ENCODE measurements at places on chromosomes 3 and 15.

DNA sequence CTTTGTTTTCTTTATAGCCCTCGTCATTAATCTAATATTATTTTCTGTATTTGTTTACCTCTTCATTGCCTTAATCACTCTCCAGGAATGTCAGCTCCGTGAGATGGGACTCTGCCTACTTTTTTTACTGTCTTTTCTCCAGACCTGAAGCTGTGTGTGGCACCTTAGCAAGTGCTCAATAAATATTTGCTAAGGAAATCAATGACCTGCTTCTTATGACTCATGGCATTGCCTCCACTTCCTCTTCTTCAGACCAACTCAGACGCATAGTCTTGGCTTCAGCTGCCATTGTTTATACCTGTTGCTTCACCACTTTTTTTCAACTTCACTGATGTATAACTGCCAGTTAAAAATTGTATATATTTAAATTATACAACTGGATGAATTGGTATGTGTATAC is 218.5 kb upstream of the CMC1 start:
- DNase-seq, result no peak

- DNase-seq, result no peak
These were observed 410.6 kb downstream of the RAP2B start for GRCh38 chr3:153572654-153573053.

- no peak for DNase-seq
These were observed 156.8 kb downstream of the IMPG2 start for GRCh38 chr3:101163554-101163953.

- no peak for DNase-seq
These were observed 35.8 kb upstream of the THRB start for GRCh38 chr3:24530471-24530870.

DNA sequence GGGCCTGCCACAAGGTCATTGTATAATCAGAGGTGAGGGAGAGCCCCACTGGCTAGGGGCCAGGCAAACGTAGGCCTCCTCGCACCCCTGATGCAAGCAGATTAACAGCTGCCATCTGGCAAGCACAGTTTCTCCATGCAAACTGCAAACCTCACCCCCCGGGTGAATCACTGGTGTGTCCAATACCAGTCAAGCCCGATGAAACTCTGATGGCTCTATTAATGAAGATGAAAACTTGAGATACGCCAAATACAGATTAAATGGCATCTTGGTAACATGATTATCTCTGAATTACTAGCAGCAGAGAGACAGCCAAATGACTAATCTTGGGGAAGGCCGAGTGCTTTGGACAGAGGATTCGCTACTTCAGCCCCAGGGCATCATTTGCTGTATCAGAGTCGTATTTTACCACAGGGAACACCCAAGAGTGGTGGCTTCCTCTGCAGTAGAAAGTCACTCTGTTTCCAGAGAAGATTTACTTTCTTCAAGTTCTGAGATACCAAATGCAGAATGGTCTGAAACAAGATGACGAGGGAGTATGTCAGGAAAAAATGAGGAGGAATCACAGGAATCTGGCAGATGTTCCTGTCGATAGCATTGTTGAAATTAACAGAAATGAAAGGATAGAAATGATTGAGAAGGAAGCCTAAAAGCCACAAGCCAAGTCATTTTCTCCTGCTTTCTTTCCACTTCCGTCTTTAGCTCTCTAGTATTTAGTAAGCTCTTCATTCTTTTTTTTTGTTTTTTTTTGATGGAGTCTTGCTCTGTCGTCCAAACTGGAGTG is 96.2 kb upstream of the NR2F2 start:
- peak; percentile 12 for DNase-seq

DNA sequence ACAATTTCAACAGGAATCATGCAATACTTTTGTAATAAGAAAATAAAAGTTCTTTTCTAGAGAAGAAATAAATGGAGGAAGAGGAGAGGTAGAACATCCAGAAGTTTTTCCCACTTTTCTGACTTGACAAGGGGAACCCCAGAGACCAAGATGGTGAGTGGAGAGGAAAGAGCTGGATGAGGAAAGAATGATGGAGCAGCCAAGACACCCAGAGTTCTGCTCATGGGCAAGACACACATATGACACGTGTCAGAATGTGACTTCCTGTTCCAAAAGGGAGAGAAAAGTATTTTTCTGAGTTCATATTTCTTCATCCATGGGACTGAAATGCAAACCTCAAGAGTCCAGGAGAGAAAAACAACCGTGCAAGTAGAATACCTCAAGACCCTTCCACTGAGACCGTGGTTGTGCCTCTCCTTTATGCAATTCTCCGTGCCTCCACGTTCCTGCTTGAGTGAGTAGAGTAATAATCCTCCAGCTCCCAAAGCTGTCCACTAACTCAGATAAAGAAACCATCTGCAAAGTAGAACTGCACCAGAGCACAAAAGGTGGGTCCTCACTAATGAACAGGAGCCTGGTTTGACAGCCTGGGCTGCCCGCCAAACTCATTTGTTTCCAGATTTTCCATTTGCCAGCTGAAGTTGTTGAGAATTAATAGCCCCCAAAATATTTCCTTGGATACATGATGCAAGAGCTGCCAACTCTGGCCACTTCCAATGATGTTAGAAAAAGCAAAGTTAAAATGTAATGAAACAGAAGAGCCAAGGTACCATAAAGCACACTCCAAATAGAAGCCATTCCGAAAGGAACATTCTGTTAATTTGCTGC is 272.6 kb upstream of the IGF1R start:
- DNase-seq, result no peak

DNA sequence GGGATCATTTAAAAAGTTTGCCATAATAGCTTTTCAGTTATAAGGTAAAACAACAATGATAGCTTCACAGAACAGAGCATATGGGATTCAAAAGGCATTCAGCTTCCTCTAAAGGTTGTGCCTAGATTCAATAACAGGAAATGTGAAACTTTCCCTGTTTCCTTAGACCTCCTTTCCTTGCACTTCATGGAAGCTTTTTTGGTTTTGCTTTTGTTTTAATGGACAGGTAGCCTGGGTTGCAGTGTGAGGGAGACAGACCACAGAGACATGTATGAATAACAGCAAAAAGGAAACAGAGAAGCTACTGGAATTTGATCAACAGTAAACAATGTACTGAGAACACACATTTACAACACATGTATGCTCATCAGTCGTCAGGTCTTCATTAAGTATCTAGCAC is 2.3 kb upstream of the TNFAIP8L3 start:
- no peak for DNase-seq

GRCh38 chr15:36644191-36644896 is 64.9 kb downstream of the CDIN1 start:
- DNase-seq, result no peak

DNA sequence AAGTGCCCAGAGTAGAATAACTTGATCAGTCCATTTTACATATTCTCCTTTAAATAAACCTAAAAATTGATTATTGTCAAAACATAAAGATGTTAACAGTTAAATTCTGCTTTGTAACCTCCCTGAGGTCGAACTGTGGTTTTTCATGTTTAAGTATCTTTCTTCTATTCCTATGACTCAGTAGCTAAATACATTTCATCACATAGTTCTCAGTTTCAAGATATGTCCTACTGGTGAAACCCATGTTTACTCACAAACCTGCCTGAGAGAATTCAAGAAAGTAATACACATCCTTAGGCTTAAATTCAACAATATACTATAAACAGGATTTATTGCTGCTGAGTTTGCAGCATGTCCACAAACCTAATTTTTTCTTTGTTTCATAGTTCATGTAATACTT is 692.9 kb downstream of the ZPLD1 start:
- DNase-seq, result no peak

DNA sequence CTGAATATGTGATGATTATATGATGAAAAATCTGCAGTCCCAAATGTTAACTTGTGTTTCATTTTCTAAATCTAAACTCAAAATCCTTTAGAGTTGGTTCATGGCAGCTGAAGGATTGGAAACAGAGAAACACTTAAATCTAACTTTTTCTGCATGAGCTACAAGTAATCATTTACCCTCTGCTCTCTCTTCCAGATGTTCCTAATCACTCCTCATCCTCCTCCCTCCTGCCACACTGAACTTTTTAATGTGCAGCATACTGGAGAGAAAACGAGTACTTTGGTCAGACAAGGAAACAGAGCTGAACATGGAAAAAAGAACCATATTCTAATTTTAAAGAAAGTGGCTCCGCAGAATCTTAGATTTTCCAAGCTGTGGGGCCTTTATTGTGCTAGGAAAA is 321.2 kb upstream of the COL8A1 start:
- no peak for DNase-seq

All from right cardiac atrium (tissue), 5 donors.